ENCODE measurements at places on chromosomes 2 and 18. TPM values are rescaled to one million over a fixed set of nuclear protein-coding genes. Genes with fewer than 3 reads are reported as not detected.

DNA sequence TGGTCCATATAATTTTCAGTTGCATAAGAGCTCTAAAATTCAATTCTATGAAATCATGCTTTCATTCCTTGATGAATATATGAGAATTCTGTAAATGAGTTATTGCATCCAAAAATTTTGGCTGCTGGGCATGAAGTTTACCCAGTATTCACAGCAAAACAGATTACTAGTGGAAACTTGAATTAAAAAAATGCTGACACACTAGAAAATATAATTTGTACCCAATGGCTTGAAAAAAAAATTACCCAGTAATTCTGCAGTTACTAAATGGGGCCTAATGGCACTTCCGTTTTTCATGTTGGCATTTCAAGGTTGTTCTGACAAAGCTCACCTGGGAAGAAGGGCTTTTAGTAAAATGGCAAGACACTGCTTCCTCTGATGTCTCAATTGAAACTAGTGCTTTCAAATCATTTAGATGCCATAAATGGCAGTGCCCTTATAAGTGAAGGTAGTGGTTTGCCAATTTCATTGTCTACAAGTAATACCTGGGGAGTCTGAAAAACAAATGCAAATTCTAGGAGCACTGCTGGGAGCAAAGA is 343.6 kb downstream of the TDRD15 start:
- DNase-seq: no peak

GRCh38 chr2:233436691-233437438 is 82.6 kb downstream of the DGKD start:
- no peak for DNase-seq

Gene HDAC4
- total RNA-seq: 19.6 TPM

DNA sequence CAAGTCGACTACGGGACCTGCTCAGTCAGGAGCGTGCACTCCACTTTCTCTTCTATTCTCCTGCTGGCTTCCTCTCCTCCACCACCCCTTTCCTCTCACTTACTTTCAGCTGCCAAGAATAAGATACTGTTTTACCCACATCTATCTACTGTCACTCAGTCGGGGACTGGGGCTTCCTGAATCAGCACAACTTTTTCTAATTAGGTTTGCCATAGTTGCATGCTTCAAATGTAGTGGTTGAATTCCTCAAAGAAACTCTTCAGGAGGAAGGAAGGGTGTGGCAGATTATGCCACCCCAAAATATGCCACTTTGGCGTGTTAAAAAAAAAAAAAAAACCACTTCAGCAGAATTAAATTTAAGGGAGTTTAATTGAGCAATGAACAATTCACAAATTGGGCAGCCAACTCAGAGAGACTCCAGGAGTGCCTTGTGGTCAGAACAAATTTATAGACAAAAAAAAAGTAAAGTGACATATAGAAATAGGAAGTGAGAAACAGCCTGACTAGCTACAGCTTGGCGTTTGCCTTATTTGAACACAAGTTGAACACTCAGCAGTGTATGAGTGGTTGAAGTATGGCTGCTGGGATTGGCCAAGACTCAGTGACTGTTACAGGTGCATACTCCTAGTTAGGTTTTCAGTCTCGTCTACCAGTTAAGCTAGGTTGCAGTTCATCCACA is 32.5 kb upstream of the RMDN2 start:
- no peak for DNase-seq

DNA sequence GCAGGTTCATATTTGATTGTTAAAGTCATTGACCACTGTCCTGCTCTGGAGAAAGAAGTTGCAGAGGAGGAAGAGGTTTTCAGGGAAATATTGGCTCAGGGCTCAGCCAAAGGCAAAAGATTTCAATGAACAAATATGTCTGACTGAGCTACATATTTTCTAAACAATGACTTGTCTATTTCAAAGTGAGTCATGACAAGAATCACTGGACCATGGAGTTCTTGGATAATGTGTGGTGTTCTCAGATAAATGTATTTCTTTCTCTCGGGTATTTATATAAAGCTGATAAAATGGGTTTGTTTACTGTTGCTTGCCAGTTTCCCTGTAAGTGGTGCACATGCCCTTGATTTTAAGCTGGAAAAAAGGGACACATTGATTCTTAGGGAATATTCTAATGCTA is 34.3 kb upstream of the RMP24 start:
- no peak for DNase-seq

- DNase-seq: no peak
These were observed 51.3 kb downstream of the LIPG start for GRCh38 chr18:49613141-49613640.

Gene TRIB2
- total RNA-seq: 28.9 TPM

- DNase-seq: no peak
These were observed 111.0 kb downstream of the ERBB4 start for GRCh38 chr2:212427638-212428037.

- DNase-seq: peak; percentile 71
These were observed 21.3 kb downstream of the NOL10 start for GRCh38 chr2:10668402-10669012.

- no peak for DNase-seq
These were observed 14.4 kb upstream of the TET3 start for GRCh38 chr2:73970141-73970803.

GRCh38 chr2:234699456-234699855 is 202.6 kb upstream of the ARL4C start:
- no peak for DNase-seq

DNA sequence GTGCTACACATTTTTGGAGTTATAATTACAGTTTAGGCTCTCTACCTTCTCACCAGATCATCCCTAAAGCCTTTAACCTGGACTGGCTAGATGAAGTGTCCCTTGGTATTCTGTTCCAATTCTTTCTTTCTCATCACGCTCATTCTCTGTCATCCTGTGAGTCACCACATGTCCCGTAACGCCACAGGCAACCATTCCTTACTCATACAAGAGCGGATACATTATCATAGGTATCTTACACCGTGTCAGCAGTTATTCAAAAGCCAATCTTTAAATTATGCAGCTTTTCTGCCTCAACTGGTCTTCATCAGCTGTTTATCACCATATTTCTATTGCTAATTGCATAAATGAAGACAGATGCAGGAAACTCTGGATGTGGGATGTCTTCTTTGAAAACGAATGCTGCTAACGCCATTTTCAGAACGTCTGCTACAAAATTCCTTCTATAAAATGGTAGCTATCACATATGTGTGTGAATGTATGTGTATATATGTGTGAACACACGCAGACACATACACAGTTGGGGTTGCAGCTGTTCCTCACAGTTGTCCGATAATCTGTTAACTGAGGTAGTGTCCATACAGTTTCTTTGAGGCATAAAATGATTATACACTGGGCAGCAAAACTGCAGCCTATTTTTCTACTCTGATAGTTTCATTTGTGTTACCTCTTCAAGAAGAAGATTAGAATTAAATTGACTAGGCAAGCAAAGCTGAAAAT is 47.9 kb downstream of the EML6 start:
- peak; percentile 17 for DNase-seq

Gene KIF1A
- not detected for total RNA-seq

- peak; percentile 24 for DNase-seq
These were observed 63.6 kb downstream of the ZBTB7C start for GRCh38 chr18:48345596-48345995.

GRCh38 chr2:182101263-182101662 is 115.6 kb downstream of the PPP1R1C start:
- no peak for DNase-seq

Gene USP40
- total RNA-seq: 28.3 TPM

Gene ABCG5
- total RNA-seq: not detected

DNA sequence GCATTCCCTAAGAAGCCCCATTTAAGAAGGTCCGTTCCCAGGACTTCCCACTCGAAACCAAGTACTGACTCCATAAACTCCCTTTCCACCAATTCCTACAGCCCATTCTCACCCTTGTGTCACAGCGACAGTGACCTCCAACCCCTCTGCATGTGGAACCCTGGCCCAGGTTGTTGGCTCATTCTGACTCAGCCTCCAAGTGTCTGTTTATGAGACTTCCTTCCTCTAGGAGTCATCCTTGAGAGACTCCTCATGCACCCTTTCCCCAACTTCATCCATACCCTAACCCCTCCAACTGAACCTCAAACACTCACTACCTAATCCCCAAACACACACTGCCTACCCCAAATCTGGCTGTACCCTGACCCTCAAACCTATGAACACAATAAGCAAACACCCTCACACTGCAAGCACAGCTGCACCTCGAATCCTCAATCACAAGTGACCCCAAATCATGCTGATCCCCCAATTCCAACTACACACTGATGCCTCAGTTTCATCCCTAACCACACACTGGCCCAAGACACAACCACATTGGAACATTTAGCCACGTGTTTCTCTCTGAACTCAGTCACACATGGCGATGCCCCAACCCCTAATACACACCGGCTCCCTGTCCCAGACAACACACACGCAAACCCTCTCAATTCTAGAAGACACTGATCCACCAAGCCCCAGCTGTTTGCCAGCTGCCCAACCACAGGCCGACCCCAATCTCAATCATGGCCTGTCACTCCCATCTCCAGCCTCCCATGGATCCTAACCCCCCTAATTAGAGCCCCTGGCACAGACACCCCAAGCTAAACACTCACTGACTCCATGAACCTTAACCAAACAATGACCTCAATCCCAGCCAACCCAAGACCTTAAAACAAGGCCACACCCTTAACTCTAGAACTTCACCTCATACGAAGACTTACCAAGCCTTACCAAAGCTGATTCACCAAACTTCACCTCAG is 219.6 kb downstream of the CYP26B1 start:
- no peak for DNase-seq

Gene DGUOK
- total RNA-seq: 81.2 TPM

DNA sequence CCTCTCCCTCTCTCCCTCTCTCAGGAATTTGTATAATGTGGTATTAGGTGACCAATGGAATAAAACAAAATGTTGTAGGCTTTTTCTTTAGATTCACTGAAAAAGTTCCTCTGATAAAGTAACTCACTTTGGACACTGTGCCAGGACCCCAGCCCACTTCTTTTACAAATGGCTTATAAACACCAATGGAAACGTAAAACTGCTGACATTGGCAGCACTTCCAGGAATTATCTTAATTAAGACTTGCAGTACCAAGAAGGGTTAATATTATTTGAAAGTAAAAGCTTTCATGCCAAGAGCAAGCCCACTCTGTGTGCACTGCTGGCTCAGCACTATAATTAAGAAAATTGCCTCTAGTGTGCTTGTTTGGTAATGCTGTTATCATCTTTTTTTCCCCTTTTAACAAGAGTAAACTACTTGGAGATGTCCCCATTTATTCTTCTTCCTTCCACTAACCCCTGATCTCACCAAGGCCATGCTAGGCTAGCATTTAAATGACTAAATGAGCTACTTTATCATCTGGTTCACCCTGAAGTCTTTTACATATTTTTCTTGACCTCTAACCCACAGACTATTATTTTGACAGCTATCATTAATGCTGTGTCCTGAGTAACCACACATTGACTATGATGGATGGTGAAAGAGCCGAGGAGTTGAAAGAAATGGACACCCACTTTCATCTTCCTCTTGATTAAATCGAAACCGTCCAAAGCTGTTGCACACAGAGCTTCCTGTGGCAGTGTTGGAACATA is 232.2 kb upstream of the ETAA1 start:
- no peak for DNase-seq

Gene CHRNG
- total RNA-seq: not detected

DNA sequence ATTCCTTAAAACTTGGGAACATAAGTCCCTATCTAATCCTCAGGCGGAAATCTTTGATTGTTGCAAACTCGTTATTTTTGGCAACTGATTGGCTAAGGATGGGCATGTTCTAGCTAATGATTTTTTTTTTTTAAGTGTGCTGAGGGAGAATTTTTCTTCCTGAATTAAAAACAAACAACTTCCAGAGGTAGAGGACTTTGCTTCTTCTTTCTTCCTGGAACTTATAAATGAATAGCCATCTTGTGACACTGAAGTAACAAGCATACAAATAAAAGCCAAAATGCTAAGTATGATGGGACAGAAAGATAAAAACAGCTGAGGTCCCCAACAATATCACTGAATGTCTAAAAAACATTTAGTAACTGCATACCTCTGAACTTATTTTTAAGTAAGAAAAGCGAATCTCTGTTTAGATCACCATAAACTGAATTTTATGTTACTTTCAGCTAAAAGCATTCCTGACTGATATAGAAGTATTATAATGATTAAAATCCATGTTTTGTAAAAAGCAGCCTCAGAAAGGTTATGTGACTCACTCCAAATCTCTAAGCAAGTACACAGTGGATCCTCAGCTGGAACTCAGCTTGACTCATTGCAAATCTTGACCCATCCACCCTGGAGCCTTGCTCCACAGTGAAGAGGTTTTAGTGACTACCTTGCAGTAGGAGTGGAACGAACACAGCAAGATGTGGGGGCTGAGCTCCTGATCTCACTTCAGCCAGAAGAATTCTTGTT is 344.4 kb downstream of the CLIP4 start:
- DNase-seq: peak; percentile 72

DNA sequence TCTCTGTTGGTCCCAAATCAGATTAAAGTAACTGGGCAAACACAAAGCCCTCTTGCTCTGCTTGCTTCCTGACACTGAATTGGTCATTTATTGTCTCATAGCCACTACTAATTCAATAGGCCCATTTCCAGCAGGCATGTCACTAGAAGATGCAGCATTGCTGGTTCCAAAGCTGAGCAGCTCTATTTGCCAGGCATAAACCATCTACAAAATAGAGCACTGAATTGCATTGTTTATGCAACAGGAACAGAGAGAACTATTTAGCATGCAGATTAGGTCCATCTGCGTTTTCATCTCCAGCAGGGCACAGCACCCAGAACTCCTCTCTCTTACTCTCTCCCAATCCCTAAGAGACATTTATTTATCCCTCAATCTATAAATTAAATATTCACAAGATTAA is 227.6 kb downstream of the SUCLG1 start:
- no peak for DNase-seq

- no peak for DNase-seq
These were observed 824.0 kb upstream of the FSHR start for GRCh38 chr2:49978341-49978740.

GRCh38 chr2:45458909-45459563 is 152.0 kb downstream of the SRBD1 start:
- DNase-seq: peak; percentile 48

DNA sequence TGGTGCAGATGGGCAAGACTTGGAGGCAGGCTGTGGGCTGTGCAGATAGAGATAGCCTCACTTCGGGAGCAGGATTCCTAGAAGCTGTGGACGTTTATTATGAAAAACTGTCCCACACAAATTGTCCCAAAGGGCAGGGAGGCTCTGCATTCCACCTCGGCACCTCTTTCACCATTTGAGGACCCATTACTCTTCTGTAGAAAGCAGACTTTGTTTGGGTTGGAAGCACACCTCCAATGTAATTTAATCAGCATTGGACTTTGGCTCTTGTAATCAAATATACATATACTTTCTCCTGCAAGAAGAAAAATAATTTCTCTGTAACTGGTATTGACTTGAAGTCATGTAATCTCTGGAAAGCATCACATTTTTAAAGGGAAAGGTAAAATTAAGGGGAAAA is 8.5 kb downstream of the ONECUT2 start:
- DNase-seq: no peak

- no peak for DNase-seq
These were observed 9.8 kb downstream of the CGREF1 start for GRCh38 chr2:27109083-27109482.

Gene ELOA2
- total RNA-seq: not detected
